ENCODE measurements at places on chromosomes 2 and 18.

DNA sequence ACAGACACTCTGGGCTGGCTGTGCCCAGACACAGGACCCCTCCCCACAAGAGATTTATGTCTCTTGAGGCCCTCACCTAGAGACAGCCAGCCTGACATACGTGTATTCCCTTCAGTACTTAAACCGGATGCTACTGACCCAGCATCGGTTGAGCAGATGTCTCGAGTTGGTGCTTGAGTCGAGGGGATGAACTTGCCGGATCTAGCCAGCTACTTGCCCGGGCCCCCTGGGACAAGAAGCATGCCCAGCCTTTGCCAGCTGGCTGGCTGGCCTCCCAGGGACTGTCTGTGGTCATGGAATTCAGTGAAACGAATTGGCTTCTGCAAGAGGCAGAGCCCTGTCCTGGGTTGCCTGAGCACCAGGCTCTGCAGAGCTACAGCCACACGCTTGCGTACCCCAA, 36.0 kb downstream of the DNMT3A start:
- DNase-seq, result no peak

DNA sequence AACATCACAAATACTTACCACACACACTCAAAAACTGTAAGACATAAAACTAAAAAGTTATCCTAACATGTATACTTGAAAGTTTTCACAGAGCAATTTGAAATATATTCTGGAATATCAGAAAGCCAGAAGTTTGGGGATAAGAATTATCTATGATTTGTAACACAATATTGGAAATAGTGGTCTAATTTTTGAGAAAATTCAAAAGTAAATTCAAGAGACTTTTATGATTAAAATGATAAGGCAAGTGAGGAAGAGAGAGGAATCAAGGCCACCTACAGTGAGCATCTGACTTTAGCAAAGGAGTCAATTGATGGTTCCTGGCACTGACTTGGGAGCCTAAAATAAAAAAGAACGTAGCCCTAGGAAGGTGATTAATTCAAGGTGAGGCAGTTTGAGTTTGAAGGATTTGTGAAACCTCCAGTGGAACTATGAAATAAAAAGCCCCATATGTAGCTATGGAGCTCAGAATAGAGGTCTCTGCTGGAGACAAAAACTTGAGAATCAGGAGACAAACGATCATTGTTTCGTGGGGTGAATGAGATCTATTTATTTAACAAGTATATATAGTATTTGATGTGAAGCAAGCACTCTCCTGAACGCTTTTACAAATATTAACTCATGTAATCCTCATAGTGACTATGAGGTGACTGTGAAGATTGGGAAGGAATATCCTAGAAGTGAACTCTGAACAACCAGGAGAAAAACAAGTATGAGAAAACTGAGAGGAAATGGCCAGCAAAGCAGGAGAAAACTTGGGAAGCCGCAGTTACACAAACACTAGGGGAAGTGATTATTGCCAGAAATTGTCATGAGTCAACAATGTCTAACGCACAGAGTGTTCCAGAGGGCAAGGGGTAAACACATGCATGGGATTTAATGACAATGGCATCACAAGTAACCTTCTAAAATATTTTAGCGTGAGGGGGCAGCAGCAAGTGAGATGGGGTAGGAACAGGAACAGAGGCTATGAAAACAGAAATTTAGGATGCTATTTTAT, 12.8 kb downstream of the TFPI start:
- DNase-seq, result no peak

DNA sequence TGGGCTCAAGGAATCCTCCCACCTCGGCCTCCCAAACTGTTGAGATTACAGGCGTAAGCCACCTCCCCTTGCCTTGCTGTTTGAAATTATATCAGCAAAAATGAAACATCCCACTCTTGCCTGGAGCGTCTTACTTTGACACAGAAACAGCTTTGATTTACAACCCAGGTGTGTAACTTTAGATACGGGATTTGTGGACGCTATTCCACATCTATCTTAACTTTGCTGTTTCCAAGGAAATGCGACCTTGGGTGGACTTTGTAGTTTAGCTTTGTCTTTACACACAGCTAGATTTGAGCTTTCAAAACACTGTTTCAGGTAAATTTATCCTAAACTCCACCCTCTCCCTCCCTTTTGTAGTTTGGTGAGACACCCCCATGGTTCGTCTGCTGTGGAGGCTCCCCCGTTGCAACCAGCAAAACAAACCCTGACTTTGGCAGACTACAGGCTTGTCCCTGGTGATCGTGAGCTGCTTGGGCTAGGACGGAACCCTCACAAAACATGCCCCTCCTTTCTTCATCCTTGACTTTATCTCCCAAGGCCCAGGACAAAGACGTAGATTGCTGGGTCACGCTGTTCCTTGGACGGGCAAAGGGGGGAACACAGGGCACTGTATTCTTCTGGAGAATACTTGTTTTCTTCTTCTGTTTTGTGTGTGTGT, 5.5 kb upstream of the MSH6 start:
- DNase-seq, result no peak

- DNase-seq, result no peak
Observed at GRCh38 chr2:1739961-1740715, 4.2 kb downstream of the PXDN start.

DNA sequence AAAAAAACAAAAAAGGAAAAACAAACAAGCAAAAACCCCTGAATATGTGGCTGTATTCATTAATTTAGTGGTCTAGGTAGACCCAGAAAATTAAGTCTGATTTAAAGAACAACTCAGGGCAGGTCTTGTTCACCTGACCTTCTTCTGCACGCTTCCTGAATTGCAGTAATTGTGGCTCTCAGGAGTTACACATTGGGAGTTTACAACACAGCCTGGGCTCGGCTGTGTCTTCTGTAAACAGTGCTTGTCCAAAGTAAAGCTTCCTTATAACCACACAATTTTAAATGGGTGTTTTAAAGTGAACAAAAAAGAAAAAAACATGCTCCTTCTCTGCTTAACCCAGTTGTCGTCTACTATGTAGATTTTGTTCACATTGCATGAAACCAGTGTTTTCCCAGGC, 8.3 kb upstream of the MTIF2 start:
- no peak for DNase-seq

- no peak for DNase-seq
Observed at GRCh38 chr2:40434731-40435271, 17.1 kb downstream of the SLC8A1 start.

DNA sequence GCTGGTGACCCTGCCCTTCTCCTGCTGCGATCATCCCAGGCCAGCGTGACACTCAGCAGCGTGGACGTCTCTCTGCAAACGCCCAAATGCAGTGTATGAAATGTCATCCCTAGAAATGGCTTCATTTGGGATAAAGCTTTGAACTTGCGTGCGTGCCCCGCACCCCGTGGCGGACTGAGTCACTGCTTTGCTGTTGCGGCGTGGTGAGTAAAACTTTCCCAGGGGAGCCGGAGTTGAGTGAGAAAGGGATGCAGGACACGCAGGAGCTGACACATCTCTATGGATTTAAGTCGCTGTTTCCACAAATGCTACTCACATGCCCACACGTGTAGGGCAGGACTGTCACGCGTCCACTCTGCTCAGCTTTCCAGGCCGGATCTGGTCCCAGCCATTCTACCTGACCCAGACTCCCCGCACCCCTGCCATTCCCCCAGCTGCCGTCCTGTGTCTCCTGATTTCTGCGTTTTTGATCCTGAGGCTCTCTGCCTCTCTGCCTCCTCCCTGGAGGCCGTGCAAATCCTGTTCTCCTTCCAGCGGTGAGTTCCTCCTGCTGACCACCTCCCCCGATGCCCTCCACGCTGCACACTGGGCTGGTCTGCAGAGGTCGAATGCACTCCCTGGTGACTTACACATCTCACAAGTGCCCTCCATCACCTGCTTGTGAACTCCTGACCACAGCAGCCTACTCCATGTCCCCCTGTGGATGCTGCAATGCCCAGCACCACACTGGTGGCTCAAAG, 88.9 kb downstream of the MBP start:
- no peak for DNase-seq

DNA sequence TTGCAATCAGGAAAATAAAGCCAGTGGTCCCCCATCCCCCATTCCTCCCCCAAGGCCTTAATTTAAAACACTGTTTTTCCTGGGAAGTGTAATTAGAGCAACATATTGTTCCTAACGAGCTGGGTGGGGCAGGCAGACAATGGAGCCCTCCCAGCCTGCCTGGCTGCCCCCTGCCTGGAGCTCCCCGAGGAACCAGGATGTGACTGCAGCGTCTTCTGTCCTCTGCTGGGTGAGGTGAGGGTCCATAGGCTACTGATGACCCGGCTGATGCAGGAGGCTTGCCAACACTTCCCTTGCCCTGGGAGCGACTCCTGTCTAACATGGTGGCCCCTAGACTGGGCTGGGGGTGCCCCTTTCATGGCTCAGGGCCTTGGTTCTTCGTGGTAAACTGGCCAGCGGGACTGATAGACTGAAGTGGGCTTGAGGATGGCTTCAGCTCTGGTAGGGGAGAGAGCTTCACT, 152.4 kb downstream of the DYSF start:
- no peak for DNase-seq

GRCh38 chr2:75607400-75607798, 39.2 kb upstream of the MRPL19 start:
- no peak for DNase-seq

DNA sequence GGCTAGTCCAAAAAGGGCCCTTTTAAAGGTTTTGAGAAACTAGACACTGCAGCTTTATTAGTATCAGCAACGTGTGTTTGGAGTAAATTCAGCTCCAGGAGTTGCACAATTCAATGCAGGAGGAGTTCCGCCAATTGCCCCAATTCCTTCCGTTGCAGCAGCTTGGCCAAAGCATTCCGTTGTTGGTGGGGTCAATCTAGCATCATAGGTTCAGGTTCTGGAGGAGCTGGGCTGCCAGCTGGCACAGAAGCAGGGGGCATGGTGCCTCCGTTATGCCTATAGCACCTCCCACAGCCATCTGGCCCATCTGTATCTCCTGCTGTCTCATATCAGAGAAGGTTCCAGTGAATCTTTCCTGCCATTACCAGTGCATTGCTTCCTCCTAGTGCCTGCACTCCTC, 55.4 kb downstream of the REL start:
- DNase-seq, result no peak

- DNase-seq, result peak; percentile 84
Observed at GRCh38 chr18:75478996-75479880, 51.7 kb upstream of the SMIM21 start.

DNA sequence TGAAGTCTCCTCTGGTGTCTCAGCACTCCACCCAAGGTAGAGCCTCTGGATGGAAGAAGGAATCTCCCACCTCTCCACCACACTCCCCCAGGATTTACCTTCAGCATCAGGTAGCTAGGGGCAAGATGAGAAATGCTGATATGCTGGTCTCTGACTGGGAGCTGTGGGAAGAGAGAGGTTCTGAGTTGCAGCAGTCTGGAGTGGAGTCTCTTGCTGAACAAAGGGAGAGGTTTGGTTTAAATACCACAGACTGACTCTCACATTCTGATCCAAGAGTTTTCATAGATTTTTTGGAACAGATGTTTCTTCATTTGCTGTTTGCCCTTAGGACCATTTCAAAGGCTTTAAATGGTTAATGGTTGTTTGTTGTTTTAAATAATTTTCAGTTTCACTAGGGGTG, 1.1 kb upstream of the CFLAR start:
- DNase-seq, result no peak

GRCh38 chr2:201854221-201854801, 48.0 kb downstream of the CDK15 start:
- DNase-seq, result no peak

DNA sequence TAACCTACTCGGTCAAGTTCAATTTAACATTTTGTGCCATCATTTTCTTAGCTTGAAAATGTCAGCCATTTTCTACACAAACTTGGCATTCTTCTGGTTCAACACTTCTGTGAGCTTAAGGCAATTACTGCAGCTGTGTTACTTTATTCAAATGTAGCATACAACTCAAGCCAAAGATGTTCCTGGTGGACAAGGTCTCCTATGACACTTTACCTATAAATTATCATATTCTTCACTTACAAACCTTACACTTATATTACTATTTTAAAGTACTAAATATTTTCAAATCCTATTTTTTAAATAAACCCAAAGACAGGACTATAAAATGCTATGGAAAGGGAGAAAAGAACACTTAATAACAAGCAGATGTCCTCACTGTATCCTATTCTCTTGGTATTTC, 1045.3 kb downstream of the TSN start:
- no peak for DNase-seq

DNA sequence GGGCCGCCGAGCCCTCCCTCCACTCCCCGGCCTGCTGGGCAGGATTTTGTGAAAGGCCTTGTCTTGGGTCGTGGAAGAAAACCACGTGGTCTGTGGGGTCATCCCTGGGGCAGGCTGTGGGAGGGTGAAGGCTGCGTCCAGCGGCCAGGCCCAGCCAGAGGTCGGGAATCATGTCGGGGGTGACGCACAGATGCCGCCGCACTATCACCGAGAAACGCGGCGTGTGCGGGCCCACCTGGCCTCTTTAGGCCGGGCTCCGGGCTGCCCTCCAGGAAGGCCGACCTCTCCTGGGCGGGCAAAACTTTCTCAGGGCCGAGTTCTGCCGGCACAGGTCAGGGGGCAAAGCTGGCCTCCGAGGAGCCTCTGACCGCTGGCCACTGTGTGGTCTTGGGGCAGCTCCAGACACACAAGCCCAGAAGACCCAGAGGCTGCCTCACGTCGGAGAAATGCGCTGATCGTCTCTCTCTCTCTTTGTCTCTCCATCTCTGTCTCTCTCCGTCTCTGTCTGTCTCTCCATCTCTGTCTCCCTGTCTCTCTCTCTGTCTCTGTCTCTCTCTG, 28.4 kb downstream of the NFATC1 start:
- DNase-seq, result no peak

GRCh38 chr2:170369894-170370293, 191.9 kb downstream of the MYO3B start:
- peak; percentile 69 for DNase-seq

DNA sequence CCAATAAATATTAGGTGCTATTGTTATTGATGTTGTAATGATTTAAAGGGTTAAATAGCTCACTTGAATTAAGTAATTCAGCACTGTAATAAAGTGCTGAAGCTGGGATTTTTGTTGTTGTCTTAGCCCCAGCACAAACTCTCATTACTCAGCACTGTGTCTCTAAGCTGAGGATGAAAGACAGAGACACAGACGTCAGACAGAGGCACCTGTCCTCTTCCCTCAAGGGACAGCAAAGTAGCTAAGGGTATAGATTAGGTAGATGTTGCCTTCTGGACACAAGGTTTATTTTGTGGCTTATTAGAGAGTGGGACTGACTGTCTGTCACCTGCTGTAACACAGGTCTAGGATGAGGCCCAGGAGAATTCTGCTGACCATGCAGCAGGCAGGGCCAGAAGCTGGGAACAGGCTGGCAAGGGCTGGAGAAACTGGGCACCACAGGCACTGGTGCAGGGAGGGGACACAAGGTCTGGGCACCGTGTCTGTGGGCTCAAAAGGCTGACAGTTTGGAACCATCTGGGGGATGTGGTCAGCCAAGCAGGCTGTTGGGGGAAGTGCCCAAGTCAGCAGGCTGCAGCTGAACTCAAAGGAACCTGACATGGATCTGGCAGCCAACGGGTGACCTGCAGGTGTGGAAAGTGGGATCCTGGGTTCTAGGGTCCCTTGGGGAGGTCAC, 20.0 kb upstream of the PTPN4 start:
- DNase-seq, result peak; percentile 8

GRCh38 chr2:172066394-172066886, 18.9 kb upstream of the DLX1 start:
- no peak for DNase-seq

Data from Kasumi-1 (cell line).